ENCODE measurements at places on chromosomes 7 and 10.

DNA sequence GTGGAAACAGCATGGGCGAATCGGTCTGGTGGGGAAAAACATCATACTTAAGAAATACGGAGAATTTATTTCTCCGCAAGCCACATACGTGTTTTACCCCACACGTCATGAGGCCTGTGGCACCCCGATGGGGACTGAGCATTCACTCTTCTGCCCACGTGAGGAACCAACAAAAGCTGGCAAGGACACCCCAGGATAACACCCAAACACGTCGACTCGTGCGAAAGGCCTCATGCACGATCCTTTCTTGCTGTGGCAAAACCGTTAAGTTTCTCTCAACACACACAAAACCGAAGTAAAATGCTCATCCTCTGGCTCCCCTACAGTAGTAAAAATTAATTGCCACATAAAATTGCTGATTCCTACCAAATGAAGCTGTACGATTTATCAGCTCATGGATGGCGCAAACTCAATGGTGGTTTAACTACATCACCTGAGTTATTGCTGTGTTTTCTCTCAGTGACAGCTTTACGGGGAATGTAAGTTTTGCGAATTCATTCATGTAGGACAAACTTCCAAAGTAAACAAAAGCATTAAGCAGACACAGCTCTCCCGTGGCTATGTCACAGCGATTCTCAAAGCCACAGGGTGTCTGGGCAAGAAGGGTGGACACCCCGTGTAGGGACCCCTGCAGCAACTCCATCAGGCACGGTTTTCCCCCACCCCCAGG, 97.0 kb downstream of the CTBP2 start:
- no peak for DNase-seq

GRCh38 chr10:110980807-110981206, 61.4 kb downstream of the SHOC2 start:
- DNase-seq = no peak

DNA sequence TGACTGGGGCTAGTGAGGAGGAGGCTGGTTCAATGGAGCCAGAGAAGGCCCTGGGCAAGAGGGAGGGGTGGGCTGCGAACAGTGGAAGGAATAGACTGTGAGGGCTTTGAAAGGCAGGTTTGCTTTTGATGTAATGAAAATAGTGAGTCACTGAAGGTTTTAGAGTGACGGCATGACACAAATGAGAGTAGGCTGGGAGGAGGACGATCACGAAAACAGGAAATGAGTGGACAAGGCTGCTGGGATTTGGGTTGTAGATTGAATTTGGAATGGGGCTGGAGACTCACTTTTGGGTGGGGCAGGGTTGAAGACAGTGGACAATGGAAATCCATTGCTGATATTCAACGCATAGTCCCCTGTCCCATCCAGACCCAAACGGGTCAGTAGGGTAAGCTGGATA, 139.6 kb downstream of the CDH23 start:
- no peak for DNase-seq

- DNase-seq = no peak
Measured at GRCh38 chr7:45242698-45243097, 85.1 kb downstream of the RAMP3 start.

- no peak for DNase-seq
Measured at GRCh38 chr10:84563868-84564267, 235.5 kb downstream of the CCSER2 start.

DNA sequence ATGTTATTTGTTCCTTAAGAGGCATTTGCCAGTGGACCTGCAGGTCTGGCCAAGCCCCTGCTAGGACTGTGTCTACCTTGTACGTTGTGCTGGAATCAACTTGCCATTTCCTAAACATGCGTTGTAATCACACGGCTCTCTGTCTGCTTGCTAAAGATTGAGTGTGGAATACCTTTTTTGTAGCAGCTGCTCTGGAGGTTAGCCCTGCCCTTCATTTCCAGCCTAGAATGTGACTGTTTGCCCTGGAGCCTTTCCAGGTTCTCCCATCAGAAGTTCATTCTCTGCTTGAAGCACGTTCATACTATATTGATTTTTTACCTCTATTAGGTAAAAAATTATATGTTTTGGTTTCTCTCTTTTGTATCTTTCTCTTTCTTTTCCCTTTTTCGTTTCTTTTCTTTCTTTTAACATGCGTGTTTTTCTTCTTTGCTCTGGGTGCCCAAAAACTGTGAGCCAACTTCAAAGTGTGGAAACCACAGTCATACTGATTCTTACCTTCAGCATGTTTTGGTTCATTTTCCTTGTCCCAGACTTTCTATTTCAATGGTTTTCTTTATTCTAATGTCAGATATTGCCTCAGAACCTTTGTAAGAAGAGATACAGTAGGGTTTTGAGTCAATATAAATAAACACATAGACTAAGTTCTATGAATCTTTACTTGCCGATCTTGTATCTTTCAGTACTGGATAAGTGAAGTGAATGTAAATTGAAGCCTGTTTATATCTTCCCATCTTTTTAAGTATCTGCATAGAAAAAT, 111.9 kb upstream of the RPA3 start:
- DNase-seq = no peak

- DNase-seq = no peak
Measured at GRCh38 chr10:110859973-110860376, 11.8 kb upstream of the PDCD4 start.

GRCh38 chr10:79356104-79356503, 8.8 kb downstream of the PPIF start:
- no peak for DNase-seq

GRCh38 chr7:137996386-137996851, 5.5 kb downstream of the CREB3L2 start:
- no peak for DNase-seq

- no peak for DNase-seq
Measured at GRCh38 chr10:20277820-20278219, 461.6 kb downstream of the PLXDC2 start.

DNA sequence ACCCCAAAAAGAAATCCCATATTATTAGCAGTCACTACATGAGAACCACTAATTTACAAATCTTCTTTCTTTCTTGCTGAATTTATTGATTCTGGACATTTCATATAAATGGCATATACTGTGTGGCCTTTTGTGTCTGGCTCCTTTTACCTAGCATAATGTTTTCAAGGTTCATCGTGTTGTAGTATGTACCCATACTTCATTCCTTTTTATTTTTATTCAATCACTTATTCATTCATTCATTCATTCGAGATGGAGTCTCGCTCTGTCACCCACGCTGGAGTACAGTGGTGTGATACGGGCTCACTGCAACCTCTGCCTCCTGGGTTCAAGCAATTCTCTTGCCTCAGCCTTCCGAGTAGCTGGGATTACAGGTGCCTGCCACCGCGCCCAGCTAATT, 21.9 kb downstream of the VPS26A start:
- DNase-seq = no peak

DNA sequence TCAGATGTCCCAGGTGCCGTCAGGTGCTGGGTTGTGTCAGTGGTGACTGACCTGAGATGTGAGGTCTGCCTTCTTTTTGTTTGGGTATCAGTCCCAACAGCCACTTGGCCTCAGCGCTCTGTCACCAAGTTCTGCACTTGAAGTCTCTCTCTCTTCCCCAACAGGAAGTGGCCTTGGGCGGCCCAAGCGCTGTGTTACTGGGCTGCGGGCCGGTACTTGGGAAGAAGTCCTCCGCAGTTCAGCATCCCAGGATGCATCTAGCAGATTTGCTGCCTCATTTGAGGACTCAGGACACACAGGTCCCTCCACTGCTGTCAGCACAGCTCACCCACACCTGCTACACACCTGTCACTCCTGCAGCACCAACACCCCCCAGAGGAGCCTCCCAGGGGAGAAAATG, 40.1 kb downstream of the LYZL2 start:
- DNase-seq = no peak

GRCh38 chr7:119733127-119733879, 539.7 kb upstream of the KCND2 start:
- DNase-seq = no peak

GRCh38 chr10:114607358-114607998, 50.6 kb downstream of the ABLIM1 start:
- no peak for DNase-seq

DNA sequence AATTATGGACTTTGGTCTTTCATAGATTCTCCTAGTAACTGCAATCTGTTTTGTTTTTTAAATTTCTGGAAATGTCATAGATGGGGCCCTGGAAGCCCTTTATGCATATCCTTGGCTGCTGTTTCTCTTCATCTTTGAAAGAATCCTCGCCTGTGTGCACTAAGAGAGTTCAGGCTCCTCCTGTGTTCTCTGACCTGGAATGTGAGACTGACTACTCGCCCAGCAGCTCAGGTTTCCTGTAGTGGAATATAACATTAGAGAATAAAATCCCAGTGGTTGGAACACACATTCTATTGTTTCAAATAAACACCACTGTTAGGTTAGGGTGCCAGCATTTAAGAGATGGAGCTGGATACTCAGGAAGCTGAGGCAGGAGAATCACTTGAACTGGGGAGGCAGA, 56.3 kb downstream of the WDFY4 start:
- no peak for DNase-seq

GRCh38 chr7:112072541-112073245, 133.5 kb downstream of the DOCK4 start:
- DNase-seq = no peak

DNA sequence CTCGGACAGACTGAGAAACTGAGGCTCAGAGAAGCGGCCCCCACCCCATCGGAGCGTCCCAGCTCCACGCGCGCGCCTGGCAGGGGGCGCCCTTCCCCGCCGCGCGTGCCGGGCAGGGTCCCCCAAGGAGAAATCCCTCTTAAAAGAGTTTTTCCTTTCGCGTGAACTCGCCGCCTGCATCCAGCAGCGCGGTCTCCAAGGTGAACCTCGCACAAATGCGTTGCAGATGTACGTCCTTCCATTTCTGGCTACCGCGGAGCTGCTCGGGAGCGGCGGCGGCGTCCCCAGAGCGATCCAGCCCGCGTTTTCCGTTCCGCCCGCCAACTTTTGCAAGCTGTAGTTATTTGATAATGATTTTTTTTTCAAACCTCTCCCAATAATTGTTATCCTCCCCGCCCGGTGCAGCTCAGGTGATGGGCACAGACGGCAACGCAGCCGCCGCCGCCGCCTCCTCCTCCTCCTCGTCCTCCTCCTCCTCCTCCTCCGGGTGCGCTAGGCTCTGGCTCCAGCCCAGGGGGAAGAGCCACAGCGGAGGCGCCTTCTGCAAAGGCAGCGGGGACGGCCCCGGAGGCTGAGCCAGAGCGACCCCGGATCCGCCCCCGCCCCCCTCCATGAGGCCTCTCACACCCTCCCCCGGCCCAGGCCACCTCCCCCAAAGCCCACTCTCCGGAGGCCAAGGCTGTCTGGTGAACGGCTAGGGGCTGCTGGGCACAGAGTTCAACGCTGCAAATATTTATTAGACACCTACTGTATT, 74.0 kb upstream of the CUX1 start:
- no peak for DNase-seq

DNA sequence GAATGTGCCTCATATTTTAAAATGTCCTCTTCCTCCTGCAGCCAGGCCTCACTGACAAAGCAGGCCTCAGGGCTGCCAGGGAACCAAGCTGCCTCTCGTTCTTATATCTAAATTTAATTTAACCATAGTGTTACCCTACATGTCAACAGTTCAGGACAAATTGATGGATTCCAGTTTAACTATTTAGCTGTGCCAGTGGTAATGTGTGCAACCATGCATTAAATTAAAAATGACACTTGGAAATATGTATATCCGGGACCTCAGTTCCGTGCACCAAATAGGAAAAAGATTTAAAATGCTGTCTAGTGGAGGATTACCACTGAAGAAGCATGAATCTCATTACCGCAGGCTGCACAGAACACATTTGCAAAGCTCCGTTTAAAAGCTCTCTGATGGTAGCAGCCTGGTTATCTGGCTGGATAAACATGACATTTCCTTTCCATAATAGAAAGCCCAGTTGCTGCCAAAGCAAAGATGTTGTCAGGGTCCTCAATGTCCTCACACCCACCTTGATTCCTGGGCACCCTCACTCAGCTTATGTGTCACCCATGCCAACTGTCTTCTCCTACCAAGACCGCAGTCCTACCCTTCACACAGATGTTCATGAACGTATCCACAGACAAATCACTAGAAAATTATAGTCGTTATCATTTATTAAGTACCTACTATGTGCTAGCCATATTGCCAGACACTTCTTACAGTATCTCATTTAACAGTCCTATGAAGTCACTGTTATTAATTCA, 73.3 kb upstream of the FRMD4A start:
- no peak for DNase-seq
